ENCODE measurements at places on chromosomes 4 and X.

GRCh38 chrX:112761242-112762207 is 79.1 kb downstream of the AMOT start:
- DNase-seq, result no peak

- peak; percentile 1 for DNase-seq
These were observed 272.8 kb upstream of the EPHA5 start for GRCh38 chr4:65943076-65943475.

- DNase-seq, result no peak
These were observed 48.3 kb downstream of the STBD1 start for GRCh38 chr4:76354517-76355473.

DNA sequence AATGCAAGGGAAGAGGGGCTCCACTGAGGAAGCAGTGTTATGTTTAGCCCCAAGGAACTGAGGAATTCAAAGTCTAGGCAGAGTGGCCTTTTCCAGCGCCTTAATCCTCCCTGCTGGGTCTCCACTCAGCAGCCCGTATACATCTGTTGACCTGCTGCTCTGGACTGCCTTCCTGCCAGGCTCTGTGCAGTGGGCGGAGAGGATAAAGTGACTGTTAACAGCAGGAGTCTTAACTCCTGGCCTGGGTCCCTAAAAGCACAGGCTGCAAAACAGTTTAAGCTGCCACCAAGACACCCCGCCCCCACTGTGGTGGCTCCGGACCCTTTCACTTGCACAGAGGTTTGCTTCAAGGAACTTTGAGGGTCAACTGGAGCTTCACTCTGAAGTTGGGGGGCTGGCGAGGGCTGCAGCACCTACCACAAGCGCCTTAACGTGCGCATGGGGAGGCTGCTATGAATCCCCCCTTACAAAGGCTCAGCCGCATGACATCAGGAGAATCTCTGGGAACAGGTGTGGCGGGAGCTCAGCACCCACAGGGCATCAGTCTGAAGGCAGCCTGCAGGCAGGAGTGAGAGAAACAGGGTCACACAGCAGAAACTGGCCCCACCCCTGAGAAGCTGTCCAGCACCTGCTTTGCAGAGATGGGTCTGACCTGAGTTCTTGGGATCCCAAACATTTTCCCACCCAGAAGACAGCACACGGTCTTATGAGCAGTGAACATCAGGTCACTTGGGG is 358.2 kb upstream of the GATB start:
- no peak for DNase-seq

DNA sequence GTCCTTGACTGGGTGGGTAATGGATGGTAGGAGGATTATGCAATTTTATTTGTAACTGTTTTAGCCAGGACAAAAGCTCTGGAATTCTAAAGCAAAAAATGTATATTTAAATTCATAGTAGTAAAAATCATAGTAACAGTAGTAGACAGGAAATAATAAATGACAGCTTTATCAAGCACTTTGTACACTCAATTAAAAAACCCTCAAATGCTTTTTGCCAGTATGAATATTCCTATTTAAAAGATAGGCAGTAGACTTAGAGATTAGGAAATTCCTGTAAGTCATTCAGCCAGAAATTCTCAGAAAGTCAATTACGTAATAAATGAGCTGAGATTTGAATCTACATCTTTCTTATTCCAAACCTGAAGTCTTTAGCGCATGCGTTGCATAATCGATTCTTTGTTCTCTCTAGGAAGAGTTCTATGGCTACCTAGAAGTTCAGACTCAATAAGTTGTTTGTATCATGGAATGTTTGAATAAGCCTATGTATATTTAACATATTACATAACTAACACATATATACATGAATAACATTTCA is 2.5 kb downstream of the AADAT start:
- DNase-seq, result no peak

- peak; percentile 11 for DNase-seq
These were observed 25.5 kb downstream of the CDKN2AIP start for GRCh38 chr4:183469936-183470335.
